Left lung (tissue), 14 donors: ENCODE measurements at places on chromosomes 16 and 17. TPM values are rescaled to one million over a fixed set of nuclear protein-coding genes. Genes with fewer than 3 reads are reported as not detected.

- peak; percentile 74 for DNase-seq
- H3K36me3 ChIP-seq: no peaks in the 10 kb centered on the region
- peak overlapping the region; percentile 41 for H3K4me3 ChIP-seq
- H3K27me3 ChIP-seq: no peaks in the 10 kb centered on the region
These were observed 15.8 kb downstream of the SNX20 start for GRCh38 chr16:50665128-50665878.

- DNase-seq: no peak
- no peaks in the 10 kb centered on the region for H3K36me3 ChIP-seq
- H3K27ac ChIP-seq: no peak overlapping the region
- no peaks in the 10 kb centered on the region for H3K4me1 ChIP-seq
These were observed 422.2 kb downstream of the CA10 start for GRCh38 chr17:51736356-51736755.

- DNase-seq: no peak
- no peaks in the 10 kb centered on the region for H3K36me3 ChIP-seq
- no peaks in the 10 kb centered on the region for H3K4me1 ChIP-seq
- H3K4me3 ChIP-seq: no peak overlapping the region
These were observed 5.4 kb downstream of the ABCA9 start for GRCh38 chr17:69055334-69055733.

DNA sequence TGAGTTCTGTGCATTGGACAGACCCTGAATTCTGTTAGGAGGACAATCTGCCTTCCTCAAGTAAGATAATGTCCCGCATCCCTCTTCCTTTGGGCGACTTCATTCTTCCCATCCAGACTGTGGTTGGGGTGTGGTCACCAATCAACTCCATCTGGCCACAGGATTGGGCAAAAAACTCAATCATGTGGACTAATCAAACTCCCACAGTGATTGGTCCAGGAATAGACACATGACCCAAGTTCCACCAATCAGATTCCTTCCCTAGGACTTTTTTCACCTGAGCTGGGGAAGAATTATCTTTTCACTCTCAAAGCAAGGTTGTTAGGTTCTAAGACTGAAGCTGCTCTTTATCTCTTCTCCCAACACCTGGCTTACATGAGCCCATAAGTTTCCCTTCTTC is 13.2 kb upstream of the NKD1 start:
- no peak overlapping the region for H3K4me3 ChIP-seq
- no peak overlapping the region for H3K27ac ChIP-seq
- H3K4me1 ChIP-seq: no peaks in the 10 kb centered on the region
- no peaks in the 10 kb centered on the region for H3K36me3 ChIP-seq
- no peaks in the 10 kb centered on the region for H3K27me3 ChIP-seq

DNA sequence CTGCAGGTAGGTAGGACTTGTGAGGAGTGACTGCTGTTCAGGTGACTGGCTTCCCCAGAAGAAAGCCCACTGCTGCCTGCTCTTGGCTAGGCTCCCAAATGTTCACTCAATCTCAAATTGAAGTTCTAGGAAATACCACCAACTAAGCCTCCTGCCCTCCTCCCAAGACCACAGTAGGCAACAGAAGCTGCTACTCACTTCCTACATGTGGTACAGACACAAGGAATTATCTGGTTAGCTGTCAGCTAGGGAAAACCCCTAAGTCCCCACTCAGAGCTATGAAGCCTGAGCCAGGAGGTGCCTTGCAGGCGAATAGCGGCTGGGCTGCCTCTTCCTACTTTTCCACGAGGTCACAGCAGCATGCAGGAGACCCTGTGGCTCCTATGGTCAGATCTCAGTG is 4.9 kb downstream of the FBXO39 start:
- H3K4me1 ChIP-seq: peaks cover under 1% of the 10 kb centered on the region
- H3K4me3 ChIP-seq: no peak overlapping the region
- H3K36me3 ChIP-seq: no peaks in the 10 kb centered on the region

DNA sequence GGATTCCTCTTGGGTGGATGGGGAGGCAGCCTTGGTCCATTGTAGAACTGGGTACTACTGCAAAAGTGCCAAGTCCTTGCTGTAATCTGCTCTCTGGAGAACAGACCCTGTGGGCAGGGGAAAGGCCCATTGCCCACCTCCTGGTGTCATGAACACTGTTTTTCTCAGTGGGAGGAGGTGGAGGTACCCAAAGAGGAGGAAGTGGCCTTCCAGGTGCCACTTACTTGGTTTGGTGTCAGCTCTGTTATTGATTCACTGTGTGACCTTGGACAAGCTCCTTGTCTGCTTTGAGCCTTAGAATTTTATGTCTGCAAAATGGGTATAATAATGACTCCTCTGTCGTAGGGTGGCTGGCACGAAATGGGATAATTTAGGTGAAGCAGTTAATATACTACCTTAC is 55.8 kb downstream of the PLCG2 start:
- H3K4me3 ChIP-seq: no peak overlapping the region
- no peaks in the 10 kb centered on the region for H3K27me3 ChIP-seq
- DNase-seq: no peak

DNA sequence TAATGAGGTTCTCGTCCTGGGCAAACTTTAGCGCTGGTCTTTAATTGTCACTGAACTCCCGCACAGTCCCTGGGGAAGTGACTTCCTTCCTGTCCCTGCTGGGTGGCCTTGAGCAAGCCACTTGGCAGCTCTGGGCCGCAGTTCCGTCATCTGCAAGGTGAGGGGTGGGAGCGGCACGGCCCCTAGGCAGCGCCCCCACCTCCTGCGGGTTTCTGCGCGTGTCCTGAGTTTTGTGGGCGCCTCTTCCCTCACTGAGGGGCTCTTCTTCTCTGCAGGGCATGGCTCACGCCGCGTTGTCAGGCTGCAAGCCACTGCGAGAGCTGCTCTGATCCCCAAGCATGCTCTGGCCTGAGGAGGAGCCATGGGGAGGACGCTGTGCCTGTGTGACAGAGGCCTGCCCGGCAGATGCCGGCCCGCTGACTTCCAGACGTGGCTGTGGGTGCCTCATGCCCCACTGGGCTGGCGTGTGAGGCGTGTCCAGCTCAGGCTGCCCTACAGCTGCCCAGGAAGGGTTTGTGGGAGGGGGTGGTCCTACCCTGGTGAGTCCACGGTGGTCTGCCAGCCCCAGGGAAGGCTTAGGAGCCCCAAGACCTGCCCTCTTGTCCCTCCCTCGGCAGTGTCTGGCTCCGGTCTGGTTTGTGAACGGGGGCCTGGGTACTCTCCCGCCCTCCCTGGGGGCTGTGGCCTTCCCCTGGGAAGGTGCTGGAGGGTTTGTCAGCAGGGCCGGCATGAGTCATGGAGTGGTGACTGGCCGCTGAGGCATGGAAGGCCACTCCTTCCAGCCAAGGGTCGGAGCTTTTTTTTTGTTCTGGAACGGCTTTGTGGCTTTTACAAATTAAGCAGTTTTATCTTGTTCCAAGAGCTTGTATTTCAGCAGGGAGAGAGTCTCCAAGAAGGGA is 182.0 kb downstream of the SEC14L1 start:
- no peak overlapping the region for H3K4me3 ChIP-seq
- peaks cover 96% of the 10 kb centered on the region for H3K4me1 ChIP-seq
- H3K27ac ChIP-seq: peak overlapping the region; percentile 94
- H3K36me3 ChIP-seq: no peaks in the 10 kb centered on the region
- H3K27me3 ChIP-seq: no peaks in the 10 kb centered on the region

DNA sequence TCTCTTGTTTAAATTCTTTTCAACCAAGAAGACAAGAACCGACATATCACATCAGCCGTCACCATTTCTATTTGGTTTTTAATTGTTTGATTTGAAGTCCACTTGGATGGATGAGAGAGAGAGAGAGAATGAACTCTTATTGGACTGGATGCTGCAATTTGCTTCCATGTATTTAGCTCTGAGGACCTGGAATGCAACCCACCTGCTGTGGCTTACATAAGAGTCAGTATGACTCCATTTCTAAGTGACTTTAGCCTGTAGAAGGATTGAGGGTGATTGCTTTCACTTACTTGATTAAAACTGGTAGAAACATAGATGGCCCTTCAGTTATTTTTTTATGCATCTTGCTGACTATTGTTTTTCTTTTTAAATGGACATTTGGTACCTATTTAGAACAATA is 296.1 kb downstream of the CNTNAP4 start:
- no peak overlapping the region for H3K4me3 ChIP-seq
- no peaks in the 10 kb centered on the region for H3K4me1 ChIP-seq
- no peak for DNase-seq
- H3K36me3 ChIP-seq: no peaks in the 10 kb centered on the region

The SEPTIN12 gene
- total RNA-seq: not detected

DNA sequence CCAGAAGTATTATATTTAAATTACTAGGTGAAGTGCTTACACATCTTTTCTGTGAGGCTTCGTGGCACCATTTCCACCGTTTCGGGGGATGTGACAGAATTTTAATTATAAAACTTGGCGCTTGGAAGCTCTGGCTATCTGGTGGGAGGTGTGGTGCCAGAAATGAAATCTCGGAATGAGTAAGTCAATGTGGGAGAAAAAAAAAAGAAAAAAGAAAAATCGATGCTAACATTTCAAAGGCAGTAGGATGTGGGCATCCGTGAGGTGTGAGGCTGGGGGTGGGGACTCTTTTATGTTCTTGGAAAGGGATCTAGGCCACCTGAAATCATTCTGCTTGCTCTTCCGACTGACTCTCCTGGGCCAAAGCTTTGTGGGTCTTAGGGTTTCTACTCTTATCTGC is 21.9 kb downstream of the CPPED1 start:
- DNase-seq: no peak
- H3K4me1 ChIP-seq: no peaks in the 10 kb centered on the region
- H3K27me3 ChIP-seq: no peaks in the 10 kb centered on the region
- peaks cover 36% of the 10 kb centered on the region for H3K36me3 ChIP-seq

The SOX8 gene
- 0.26 TPM for total RNA-seq

- H3K27ac ChIP-seq: no peak overlapping the region
- H3K4me1 ChIP-seq: no peaks in the 10 kb centered on the region
- H3K36me3 ChIP-seq: no peaks in the 10 kb centered on the region
- H3K27me3 ChIP-seq: no peaks in the 10 kb centered on the region
These were observed 57.7 kb downstream of the RMI2 start for GRCh38 chr16:11402745-11403533.

The RTN4RL1 gene
- total RNA-seq: 5.1 TPM

GRCh38 chr16:48454051-48454450 is 68.8 kb upstream of the SIAH1 start:
- H3K4me3 ChIP-seq: no peak overlapping the region
- H3K27me3 ChIP-seq: no peaks in the 10 kb centered on the region
- no peak for DNase-seq
- H3K4me1 ChIP-seq: peaks cover 11% of the 10 kb centered on the region
- no peaks in the 10 kb centered on the region for H3K36me3 ChIP-seq
- H3K27ac ChIP-seq: no peak overlapping the region

DNA sequence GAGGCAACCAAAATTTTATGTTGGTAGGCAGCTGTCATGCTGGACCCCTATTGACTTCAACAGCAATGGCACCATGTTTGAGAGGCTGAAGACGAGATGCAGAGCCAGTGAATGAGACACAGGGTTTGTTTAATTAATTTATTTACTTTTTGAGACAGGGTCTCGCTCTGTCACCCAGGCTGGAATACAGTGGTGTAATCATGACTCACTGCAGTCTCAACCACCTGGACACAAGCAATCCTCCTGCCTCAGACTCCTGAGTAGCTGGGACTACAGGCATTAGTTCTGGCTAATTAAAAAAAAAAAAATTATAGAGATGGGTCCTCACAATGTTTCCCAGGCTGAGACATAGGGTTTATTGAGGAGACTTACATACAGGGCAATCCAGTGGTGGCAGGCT is 36.2 kb upstream of the PPM1D start:
- no peak for DNase-seq
- no peak overlapping the region for H3K27ac ChIP-seq
- H3K4me3 ChIP-seq: no peak overlapping the region
- no peaks in the 10 kb centered on the region for H3K36me3 ChIP-seq
- no peaks in the 10 kb centered on the region for H3K27me3 ChIP-seq
- H3K4me1 ChIP-seq: no peaks in the 10 kb centered on the region

The BCAR1 gene
- total RNA-seq: 67.6 TPM

DNA sequence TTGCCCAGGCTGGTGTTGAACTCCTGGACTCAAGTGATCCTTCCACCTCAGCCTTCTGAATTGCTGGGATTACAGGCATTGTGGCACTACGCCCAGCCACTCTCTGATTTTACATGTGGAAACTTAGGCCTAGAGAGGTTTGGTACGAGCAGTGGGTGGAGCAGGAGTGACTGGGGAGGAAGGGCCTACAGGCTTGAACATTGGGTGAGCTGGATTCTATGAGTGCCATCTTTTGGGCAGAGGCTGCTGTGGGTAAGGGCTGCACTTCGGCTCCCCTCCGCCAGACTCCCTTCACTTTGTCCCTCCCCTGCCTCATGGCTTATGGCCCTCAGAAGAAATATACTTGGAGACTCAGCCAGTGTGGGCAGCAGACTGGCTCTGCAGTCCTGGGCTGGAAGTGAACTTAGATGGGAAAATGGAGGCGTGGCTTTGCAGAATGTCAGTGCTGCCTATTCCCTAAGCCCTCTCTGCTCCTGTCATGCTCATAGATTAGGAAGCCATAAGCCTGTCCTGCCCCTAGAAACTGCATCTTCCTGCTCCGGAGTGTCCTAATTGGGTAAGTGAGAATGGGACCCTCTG is 9.5 kb upstream of the MRC2 start:
- no peak overlapping the region for H3K27ac ChIP-seq
- DNase-seq: no peak
- no peaks in the 10 kb centered on the region for H3K4me1 ChIP-seq
- H3K36me3 ChIP-seq: peaks cover 42% of the 10 kb centered on the region
- H3K27me3 ChIP-seq: no peaks in the 10 kb centered on the region

GRCh38 chr17:55717898-55718735 is 4.5 kb downstream of the TMEM100 start:
- peaks cover 10% of the 10 kb centered on the region for H3K27me3 ChIP-seq
- H3K4me1 ChIP-seq: no peaks in the 10 kb centered on the region

The SDR42E1 gene
- 9.3 TPM for total RNA-seq

DNA sequence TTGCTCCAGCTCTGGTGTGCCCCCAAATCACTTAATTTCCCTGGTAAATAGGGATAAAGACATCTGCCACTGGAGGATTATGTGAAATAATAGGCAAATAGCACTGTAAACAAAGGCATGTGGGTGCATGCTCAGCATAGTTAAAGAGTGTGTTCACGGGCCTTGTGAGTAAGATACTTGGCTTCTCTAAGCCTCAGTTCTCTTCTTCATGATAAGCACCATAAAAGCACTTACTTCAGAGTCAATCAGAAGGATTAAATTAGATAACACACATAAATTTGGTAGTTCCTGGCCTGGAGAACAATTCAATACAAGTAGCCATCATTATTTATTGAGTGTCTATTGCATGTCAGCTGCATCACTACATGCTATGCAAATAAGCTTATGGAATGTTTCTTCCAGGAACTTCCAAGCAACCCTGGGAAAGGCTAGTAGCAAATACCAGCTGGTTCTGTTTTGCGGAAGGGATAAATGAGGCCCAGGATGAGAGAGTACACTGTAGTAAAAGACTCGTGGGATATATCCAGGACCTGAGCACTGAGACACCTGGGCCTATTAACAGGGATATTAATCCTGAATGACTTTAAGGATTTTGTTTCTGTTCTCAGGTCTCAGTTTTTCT is 14.5 kb downstream of the CCL11 start:
- no peak overlapping the region for H3K4me3 ChIP-seq
- no peaks in the 10 kb centered on the region for H3K27me3 ChIP-seq
- peaks cover 3% of the 10 kb centered on the region for H3K4me1 ChIP-seq
- no peak overlapping the region for H3K27ac ChIP-seq
- no peak for DNase-seq

The PKD1 gene
- 73.5 TPM for total RNA-seq
